Activated CD8-positive, alpha-beta memory T cell treated with anti-CD3 and anti-CD28 coated beads for 1 hour (primary cell): ENCODE measurements at places on chromosomes 12 and 14.

GRCh38 chr12:99984271-99985128, at the start of gene ANKS1B:
TSS of gene ANKS1B (minus strand) at chr12:99984936. CDS start at chr12:99984237, 699 bp downstream.
- no peak for DNase-seq

DNA sequence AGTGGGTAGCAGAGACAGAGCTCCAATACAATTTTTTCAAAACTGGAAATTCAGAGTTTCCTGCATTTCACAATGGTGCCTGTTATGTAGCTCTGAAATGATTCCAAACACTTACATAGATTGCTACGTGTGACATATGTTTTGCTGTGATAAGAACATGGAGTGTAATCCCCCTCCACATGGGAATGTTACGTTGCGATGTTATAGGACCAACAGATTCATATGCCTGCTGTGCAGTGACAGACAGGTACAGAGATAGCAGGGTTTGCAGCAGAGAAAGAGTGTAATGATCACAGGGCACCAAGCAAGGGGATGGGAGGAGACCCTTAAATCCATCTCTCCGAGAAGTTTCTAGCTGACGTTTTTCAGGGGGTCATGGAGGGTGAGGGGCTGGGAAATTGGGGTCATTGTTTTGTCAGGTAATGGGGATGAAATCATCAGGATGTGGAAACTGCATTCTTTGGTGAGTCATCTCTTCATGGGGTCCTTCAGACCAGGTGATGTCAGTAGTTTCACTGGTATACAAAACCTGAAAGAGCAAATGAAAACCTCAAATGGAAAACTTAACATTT, 76.6 kb upstream of the OSBPL8 start:
- DNase-seq, result no peak

DNA sequence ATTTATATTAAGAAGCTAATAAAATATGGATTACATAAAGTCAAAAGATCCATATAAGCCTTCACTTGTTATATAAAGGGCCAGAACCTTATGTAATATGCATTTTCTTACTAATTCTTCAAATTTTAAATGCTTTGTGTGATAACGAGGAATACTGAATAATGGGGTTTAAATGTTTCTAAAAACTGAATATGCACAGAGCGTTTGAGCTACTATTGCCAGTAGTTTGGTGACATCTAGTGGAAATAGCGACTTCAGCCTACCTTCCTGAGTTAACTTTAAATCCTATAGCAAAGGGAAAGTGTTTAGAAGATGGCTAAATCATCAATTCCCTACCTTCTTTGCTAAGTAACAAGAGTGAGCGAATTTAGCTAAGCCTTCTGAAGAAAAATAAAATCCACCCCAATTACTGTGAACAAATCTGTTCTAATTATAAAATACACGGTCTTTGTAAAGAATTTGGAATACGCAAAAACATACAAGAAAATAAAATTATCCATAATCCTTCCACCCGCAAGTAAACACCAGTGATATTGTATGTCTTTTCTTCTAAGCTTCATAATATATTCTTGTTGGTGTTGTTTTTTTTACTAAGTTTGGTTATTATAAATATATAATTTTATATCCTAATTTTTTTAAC, 115.5 kb upstream of the G2E3 start:
- DNase-seq, result no peak

- DNase-seq, result no peak
Measured at GRCh38 chr14:97388408-97388807, 591.2 kb downstream of the VRK1 start.

GRCh38 chr14:22476005-22476751, 112.8 kb downstream of the DAD1 start:
- DNase-seq, result no peak

DNA sequence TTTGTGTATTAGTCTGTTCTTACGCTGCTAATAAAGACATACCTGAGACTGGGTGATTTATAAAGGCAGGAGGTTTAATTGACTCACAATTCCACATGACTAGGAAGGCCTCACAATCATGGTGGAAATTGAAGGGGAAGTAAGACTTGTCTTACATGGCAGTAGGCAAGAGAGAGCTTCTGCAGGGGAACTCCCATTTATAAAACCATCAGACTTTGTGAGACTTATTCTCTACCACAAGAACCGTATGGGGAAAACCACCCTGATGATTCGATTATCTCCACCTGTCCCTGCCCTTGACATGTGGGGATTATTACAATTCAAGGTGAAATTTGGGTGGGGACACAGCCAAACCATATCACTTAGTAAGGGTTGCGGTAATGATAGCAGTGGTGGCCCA, 833.1 kb downstream of the FLRT2 start:
- no peak for DNase-seq

DNA sequence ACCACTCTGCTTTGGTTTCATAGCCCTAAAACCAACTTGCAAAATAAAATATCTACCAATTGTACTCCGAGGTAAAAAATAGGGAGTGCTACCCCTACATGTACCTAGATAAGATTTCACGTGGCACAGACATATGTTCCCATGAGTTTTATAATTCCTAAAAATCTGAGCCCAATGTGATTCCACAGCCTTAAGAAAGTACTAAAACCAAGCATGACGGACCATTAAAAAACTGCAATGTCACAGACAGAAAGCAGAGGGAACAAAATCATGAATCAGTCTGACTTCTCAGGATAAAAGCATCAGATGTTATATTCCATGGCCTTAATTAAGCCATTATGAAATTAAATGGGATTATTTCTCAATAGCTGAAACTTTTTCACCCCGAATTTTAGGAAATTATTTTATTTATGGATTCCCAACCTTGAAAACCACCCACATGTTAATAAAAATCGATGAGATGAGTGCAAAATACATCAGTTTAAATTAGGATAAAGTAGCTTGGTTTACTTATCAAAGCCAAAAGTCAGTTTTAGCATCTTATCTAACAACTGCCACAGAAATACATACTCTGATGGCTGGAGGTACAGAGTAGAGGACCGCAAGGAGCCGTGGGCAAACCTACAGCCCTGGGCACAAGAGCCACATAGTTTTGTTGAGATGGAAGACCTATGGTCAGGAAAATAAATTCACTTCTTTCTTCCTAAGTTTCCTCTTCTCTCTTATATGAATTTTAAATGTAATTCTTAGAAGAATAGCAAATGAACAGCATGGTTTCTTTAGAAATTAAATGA, 4.5 kb downstream of the ITPR2 start:
- no peak for DNase-seq

DNA sequence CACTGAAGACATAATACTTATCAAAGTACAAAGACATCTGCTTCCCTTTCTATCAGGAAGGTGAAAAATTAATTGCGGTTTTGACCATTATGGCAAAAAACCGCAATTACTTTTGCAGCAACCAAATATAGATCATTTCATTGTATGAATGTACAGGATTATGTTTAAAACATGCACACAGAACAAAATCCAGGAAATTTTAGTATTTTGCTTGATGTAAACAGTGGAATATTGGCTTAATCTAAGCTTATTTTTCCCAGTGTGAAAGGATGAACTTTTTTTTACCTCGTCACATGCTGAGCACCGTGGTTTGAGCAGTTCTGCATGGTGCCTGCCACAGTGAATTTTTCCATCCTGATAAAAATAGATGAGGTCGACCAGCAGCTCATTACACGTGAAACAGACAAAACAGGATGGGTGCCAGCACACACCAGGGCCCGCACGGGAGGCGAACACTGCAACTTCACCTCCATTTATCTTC, 121.2 kb downstream of the PRICKLE1 start:
- no peak for DNase-seq

DNA sequence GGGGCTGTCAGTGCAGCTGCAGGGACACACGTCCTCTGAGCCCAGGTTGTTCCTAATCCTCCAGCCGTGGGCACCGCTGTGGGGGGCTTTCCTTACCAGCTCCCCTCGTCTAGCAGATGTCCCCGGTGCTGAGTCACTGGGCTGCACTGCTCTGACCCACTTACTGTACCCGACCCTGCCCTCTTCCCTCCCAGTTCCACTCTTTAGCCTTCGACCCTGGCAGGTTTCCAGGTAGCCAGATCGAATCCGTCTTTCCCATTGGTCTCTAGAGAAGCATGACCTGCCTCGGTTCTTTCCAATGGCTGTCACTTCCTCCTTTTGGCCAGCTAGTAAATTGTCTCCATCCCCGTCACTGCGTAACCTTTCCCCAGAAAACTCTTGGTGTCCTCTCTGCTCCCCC, 48.4 kb downstream of the ELK3 start:
- DNase-seq, result no peak

DNA sequence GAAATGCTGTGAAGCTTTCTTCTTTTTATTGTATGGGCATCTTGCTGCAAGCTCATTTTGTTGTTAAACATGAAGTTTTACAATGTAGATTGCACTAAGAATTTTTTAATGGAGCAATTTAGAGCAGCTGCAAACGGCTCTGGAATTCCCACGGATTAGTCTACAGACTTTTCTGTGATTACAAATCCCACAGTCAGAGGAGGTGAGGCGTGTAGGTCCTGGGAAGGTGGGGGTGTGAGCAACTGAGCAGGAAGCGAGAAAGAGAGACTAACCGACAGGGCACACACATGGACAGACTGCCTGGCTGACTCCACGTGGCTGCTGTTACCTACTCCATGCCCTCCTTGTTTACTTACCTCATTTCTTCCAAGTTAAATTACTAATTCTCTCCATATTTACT, 348.5 kb downstream of the NPAS3 start:
- no peak for DNase-seq

DNA sequence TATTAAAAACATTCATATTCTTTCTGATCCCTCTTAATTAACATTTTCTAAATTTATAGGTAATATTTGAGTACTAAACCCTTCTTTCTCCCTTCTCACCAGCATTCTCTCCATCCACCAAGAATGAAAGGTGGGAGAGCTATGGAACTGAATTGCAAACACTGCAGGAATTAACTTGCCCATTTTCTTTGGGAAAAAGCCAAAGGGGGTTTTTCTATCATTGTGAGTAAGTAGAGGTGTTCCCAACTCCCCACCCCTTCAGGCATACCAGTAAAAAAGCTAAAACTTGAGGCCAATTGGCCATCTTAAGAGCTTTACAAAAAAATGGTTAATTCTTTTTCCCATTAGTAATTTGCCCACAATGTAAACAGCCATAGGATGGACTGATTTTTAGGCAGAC, 23.7 kb downstream of the PCNX1 start:
- DNase-seq, result no peak

DNA sequence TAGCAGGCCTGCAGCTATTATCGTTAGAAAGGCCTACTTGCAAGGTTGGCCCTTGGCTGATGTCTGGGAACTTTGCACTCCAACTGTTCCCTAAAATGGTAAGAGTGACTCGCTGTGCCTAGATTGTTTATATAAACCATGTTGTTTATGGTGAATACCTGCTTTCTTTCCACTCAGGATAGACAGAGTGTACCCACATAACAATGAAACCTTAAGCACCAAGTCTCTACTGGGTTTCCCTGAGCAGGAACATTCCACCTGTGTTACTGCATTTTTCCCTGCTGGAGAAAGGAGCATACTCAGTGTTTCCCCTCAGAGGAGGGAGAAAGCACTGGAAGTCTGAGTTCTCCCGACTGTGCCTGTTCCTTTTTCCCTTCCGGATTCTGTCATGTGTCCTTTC, 32.8 kb downstream of the ERP29 start:
- DNase-seq, result no peak

DNA sequence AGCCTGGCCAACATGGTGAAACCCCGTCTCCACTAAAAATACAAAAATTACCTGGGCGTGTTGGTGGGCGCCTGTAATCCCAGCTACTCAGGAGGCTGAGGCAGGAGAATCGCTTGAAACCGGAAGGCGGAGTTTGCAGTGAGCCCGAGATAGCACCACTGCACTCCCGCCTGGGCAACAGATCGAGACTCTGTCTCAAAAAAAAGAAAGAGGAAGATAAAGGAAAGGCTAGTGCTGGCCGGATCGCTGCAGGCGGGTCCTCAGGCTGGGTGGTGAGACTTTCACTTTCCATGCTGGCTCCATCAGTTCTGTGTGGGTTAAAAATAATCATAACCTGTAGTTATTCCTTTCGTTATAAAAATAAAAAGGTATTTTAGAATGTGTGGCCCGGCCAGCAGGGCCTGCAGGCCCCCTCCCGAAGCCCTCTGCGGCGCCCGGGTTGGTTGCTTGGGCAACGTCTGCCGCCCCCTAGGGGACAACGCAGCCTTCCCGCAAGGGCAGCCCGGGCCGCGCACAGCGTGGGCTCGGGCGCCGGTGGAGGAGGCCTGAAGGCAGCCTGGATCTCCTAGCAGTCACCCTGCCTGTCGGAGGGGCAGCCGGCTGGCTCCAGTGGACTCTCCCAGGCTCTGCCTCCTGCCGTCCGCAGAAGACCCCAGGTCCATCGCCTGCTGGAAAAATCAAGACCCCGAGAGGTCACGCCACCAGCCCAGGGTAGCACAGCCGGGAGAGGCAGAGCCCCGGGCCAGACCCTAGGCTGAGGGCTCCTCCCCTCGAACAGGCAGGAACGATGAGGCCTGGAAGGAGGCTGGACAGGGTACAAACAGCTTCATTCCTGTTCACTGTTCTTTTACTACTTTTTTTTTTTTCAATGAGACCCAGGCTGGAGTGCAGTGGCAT, 5.0 kb upstream of the SLC25A47 start:
- peak; percentile 67 for DNase-seq

DNA sequence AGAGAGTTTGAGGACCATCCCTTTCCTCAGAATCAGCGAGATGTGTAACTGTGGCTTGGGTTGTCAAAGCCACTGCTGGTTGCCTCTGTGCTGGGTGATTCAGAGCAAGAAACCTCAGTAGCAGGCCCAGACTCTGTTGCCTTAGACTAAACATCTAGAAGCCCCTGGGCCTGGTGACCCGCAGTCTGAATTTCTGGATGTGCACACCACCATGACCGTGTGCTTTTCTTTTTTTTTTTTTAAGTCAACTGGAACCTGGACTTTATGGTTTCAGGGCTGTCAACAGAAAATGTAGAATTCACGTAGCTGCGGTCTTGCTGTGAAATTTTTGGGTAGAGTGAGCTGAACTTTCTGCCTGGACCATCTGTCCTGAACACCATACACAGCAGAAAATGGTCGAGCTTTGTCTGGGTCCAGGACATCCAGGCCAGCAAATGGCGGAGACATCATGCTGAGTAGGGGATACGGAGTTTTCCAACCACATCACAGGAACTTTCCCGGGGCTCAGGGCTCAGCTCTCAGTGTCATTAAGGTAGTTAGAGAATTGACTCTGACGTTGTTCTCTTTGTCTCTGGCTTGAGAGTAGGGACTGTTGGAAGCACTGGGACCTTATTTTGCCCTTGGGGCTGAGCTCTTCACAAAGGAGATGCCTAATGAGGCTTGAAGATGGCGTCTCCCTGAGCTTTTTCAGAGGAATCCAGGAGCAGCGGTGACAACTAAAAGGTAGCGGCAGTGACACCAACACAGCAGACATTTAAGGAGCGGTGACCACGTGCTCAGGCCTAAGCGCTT, 23.0 kb upstream of the BATF start:
- DNase-seq, result no peak

GRCh38 chr12:103962493-103962892, 3.2 kb upstream of the TDG start:
- DNase-seq, result no peak

GRCh38 chr14:89444044-89444443, 27.0 kb upstream of the FOXN3 start:
- no peak for DNase-seq

DNA sequence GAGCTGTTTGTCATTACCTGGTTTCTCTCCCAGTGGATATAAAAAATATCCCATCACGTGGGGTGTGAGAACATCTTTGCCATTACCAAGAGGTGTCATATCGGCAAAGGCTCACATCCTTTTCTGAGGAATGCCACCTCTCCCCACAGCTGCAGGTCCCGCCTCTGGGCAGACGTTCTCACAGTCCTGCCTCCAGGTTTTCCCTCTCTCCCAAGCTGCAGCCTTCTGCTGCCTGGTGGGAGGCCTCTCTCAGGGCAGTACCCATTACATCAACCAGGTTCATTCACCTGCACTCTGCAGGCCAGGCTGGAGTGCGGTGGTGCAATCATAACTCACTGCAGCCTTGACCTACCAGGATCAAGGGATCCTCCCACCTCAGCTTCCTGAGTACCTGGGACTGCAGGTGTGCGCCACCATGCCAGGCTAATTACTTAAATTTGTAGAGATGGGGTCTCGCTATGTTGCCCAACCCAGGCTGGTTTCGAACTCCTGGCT, 15.0 kb upstream of the TMEM119 start:
- no peak for DNase-seq
